ENCODE measurements at places on chromosomes 5 and 9. TPM values are rescaled to one million over a fixed set of nuclear protein-coding genes. Genes with fewer than 3 reads are reported as not detected.

The CYSTM1 gene
- total RNA-seq: 55.2 TPM

The PCDHA12 gene
- 0.11 TPM for total RNA-seq

The PCDHA1 gene
- 0.09 TPM for total RNA-seq

The IL13 gene
- not detected for total RNA-seq

The EGFLAM gene
- 6.2 TPM for total RNA-seq

Measured in heart right ventricle (tissue), 16 donors.